ENCODE measurements at places on chromosomes 4 and X.

DNA sequence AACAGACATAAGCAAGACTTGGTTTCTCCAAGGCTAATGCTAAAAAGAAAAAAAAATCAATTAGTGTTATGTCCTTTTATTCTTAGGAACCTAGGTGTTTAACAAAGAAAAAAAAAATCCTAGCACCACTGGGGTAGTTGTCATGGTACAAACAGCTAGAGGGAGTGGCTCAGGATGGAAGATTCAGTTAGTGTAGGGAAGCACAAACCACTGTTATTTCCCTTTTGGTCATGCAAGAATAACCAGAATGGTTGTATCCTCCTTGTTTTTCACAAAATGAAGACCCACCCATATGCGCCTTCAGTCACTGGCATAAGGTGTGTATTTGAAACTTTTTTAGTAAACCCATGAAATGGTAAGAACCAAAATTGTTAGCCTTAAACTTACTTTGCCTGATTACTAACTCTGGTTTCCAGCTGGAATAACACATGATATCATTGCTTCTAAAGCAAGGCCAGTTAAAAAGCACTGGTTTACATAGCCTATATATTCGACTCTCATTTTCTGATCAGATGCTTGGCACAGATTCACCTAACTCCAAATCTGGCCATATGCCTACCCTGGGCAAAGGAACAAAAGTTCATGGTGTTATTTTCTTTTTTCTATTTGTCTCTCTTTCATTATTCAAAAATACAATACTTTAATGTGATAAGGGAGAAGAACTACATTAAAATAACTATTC, 132.6 kb downstream of the SCFD2 start:
- DNase-seq: no peak

- DNase-seq: peak; percentile 85
Measured at GRCh38 chrX:154457491-154458115, 478 bp upstream of the PLXNA3 start.

DNA sequence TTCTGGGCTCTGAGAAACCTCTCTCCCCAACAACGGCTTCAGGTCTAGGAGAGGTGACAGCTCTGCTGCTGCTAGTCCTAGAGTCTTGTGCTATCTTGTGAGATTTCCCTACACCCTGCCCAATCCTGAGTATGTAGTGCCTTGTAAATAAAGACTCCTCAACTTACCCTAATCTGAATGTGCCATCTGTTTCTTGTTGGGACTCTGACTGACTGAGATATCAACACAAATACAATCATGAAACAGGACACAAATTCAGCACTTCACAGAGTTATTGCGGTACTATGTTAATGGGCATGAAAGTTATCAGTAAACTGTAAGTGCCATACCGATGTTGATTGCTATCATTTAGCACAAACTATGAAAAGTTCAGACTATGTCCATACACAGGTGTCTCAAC, 529.0 kb upstream of the FTHL17 start:
- no peak for DNase-seq

GRCh38 chr4:174349156-174349555, 65.4 kb downstream of the CEP44 start:
- no peak for DNase-seq

DNA sequence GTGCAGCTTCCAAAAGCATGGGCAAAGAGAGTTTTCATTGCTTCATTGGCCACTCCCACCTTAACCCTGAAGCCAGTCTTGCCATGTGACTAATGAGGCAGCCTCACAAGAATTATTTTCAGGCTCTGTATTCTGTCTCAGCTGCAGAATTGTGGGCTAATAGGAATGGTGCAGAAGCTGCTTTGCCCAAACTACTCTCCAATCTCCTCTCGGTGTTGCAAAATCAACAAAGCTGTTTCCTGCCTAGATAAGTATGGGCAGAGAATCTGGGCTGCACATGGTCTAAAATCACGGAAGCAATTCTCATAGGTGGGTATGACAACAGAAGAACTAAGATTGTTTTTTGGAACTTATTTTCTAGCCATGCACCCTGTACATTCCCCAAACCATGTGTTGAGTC, 31.4 kb downstream of the PPP1R2C start:
- DNase-seq: no peak

- no peak for DNase-seq
Measured at GRCh38 chrX:49226946-49227345, 6.2 kb downstream of the CACNA1F start.

GRCh38 chr4:40256329-40256728, 59.5 kb downstream of the RHOH start:
- no peak for DNase-seq

- no peak for DNase-seq
Measured at GRCh38 chrX:24148121-24148520, 1.4 kb upstream of the ZFX start.

DNA sequence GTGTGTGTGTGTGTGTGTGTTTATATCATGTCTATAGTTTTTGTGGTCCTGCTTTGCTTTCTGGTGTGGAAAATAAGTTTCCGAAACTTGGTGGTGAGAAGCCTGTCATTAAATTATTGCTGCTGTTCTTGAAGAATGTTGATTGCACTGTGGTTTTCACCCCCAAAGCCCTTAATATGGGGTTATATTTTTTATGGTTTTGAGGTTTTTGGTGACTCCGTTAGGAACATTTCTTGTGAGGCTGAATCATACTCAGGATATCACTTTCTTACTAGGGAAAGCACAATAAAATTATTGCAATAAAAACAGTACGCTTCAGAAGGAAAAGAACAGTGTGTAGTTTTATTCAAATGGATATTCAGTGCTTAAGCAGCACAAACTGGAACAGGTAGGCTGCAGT, 539.1 kb upstream of the MAGEB18 start:
- no peak for DNase-seq

GRCh38 chr4:185144601-185145240, 1.7 kb downstream of the SLC25A4 start:
- no peak for DNase-seq

GRCh38 chr4:182843808-182844325, 73.3 kb downstream of the DCTD start:
- DNase-seq: no peak

- no peak for DNase-seq
Measured at GRCh38 chr4:54167508-54167907, 61.6 kb upstream of the PDGFRA start.

DNA sequence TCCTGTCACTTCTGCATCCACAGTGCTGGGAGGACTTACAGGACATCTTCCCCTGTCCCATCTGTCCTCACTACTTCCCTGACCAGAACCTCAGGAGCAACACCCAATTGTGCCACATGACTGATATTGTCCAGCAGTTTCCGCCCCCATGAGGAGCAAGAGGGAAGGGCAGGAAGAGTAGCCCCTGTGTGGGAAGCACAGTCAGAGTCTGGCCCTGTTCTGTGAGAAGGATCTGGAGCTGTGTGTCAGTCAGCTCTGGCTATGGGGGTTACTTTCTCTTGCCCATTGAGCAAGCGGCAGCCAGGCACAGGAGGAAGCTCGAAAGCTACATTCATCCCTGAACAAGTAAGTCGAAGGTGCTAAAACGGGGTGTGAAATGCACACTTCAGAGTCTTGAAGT, 14.8 kb upstream of the TRIM60 start:
- no peak for DNase-seq

DNA sequence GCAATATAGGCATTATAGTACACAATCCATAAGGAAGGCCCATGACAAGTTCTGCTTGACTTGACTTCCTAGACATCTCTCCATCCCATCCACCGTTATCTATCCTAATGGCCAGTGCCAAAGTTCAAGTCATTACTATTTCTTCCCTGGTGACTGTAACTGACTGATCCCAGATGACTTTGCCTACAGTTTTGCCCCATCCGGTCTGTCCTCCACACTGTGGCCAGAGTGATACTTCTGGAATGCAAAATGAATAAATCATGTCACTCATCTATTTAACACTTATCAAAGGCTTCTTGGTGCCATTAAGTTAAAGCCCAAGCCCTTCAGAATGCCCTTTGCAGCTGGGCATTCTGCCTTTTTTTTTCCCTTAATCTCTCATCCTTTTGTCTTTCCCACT, 130.8 kb downstream of the PPARGC1A start:
- no peak for DNase-seq

DNA sequence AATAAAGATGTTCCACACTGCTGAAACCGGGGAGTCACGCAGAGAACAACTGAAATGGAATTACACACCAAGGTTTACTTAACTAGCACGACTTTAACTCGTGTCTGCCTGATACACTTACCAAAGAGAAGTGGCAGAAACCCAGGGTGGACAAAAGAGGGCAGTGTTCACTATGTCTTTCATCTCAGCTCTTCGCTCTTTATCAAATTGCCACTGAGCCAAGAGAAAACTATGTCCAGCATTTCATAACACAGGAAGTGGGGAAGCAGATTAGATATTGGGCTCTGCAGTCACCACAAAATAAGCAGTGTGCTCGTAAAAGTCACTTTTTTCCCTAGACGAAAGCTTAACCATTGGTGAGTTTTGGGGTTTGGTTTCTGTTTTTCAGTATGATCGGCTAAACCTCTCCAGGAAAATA, 155.7 kb downstream of the CHIC2 start:
- no peak for DNase-seq

DNA sequence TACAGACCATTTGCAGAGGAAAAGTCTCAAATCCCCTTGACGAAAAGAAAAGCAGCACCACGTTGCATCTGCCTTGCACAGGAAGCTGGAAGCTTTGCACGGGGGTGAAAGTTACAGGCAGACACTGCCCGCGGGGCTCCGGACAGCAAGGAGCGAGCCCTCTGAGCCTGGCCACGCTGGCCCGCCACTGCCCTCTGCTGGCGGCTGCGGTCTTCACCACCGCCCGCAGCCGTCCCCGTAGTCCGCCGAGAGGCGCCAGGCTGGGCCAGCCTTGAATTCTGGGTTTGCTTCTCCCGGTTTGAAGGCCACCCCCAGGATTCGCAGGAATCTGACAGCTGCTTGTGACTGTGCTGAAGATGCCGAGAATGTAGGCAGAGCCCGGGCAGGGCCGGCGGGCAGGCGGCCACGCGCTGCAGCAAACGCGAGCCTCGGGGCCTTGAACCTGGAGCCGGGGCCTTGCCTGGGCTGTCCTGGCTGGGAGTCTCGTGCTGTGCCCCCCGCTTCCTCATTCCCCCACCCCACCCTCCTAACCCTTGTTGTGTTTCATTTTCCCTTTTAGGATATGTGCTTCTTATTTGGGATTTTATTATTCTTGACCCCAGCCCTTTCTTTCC, 49.2 kb downstream of the ENPP6 start:
- DNase-seq: peak; percentile 81

DNA sequence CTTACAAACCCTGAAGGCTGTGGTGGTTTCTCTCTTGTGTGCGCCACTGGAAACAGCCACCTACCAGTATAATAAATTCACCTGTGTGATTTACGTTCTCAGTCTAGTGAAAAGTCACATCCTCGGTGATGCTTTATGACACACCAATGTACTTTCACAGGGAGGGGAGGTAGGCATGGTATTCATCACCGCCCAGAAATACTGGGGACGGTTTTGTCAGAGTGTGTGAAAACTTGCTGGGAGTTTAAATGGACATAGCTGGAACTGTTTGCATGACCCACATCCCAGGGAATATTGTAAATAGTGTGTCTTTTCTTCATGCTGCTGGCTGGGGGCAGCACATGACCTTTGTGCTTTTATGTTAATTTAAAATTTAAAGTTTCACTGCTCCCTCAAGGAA, 421.8 kb downstream of the MAPK10 start:
- no peak for DNase-seq

DNA sequence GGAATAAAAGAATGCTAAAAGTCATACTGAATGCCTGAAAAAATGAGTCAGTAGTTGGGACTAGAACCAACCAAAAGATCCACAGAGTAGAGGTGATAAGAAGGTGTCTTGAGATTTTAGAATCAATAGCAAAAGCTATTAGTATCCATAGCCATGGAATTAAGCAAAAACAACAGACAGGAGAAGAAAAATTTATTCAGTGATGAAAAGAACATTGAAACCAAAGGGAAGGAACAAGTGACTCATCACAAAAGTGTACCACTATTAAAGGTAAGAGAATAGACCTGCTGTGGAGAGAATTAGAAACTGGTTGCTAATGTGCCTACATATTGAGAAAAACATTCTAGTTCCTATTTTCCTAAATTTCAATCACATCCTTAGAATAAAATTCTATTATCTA, 182.0 kb upstream of the NEIL3 start:
- DNase-seq: no peak

DNA sequence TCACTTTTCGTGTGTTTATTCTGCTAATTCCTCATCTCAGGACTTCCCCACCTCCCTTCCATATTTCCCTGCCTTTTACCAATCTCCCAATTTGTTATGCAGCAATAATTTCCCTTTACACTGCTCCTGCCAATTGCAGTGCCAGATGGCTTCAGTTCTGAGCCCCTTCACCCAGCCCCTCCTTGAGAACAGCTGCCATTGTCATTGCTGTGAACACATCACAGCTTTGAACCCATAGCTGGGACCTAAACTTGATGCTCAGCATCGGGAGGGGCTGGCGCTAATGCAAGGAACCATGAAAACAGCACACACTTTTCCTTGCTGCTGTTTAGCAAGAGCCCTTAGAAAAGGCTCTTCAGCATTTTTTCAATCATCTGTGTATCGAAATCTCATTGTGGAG, 104.9 kb downstream of the ALPK1 start:
- DNase-seq: no peak

- DNase-seq: no peak
Measured at GRCh38 chr4:165464813-165465381, 86.1 kb downstream of the CPE start.

GRCh38 chrX:133815496-133815895, 169.9 kb downstream of the GPC3 start:
- no peak for DNase-seq

DNA sequence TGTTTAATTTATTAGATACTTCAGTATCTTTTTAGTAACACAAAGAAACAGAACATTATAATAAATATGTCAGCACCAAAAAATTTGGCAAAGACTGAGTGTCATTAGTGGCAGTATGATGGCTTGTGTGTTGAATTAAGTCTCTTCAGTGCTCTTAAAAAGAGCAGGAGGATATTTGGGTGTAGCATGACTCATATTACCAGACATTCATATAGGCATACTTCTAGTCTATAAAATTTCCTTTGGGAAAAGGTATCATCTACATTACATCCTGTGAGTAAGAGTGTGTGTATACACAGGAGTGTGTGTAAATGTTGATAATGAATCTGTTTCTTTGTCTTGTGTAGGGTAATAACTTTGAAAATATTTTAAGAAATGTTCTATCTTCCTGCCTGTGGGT, 135.7 kb downstream of the CNKSR2 start:
- DNase-seq: no peak

GRCh38 chrX:130801901-130802300, 101.1 kb downstream of the ENOX2 start:
- no peak for DNase-seq

GRCh38 chrX:56726605-56727004, 2.4 kb upstream of the NBDY start:
- no peak for DNase-seq

GRCh38 chrX:110569506-110569905, 210.9 kb downstream of the RTL9 start:
- DNase-seq: no peak

GRCh38 chr4:181959121-181959520, 284.1 kb upstream of the TENM3 start:
- no peak for DNase-seq

- no peak for DNase-seq
Measured at GRCh38 chr4:186058253-186058979, 10.5 kb upstream of the TLR3 start.

All from activated effector memory CD4-positive, alpha-beta T cell treated with anti-CD3 and anti-CD28 coated beads, Interleukin-2, amount 50 U/mL, for 16 hours (primary cell).